ENCODE measurements at places on chromosomes 7 and 10.

DNA sequence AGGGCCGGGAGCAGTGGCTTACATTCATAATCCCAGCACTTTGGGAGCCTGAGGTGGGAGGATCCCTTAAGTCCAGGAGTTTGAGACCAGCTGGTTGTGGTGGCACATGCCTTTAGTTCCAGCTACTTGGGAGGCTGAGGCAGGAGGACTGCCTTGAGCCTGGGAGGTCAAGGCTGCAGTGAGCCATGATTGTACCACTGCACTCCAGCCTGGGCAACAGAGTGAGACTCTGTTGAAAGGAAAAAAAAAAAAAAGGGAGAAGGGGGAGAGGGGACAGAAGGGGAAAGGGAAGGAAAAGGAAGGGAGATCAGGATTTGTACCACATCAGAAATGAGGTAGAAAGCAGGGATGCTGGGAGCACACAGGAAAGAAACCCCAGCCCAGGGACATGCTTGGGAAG lies 38.7 kb upstream of the SVOPL start:
- no peak for DNase-seq

DNA sequence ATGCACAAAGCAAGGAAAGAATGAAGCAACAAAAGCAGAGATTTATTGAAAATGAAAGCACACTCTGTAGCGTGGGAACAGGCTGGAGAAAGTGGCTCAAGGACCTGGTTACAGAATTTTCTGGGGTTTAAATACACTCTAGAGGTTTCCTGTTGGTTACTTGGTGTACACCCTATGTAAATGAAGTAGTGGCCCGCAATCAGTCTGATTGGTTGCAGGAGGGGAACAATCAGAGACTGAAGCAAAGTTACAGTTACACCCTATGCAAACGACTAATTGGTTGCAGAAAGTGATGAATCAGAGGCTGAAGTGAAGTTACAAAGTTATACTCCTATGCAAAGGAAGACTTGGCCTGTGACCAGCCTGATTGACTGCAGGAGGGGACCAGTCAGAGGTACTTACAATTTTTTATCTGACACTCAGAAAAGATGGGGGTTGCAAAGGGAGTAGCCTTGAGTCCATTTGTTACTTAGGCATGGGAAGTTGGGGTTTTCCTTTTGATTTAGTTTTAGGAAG lies 3.6 kb upstream of the MTPN start:
- DNase-seq, result no peak

DNA sequence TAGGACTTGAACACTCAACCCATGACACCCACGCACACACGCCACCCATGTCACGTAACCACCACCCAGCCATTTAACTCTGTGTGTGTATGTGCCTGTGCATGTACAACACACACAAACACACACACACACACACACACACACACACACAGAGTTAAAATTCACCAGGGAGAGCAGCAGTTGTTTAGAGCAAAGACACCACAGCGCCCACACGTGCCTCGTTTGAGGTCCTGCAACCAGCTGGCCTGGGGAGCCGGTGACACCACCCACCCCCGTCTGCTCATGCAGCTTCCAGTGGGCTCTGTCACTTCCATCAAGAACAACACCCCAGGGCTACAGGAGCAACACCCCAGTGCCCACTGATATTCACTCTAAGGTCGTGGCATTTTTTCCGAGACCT lies 97.4 kb downstream of the ELFN1 start:
- no peak for DNase-seq

- DNase-seq, result no peak
Observed at GRCh38 chr10:95602382-95602781, 41.2 kb upstream of the SORBS1 start.

- DNase-seq, result no peak
Observed at GRCh38 chr7:47502240-47502877, 79.6 kb downstream of the TNS3 start.

DNA sequence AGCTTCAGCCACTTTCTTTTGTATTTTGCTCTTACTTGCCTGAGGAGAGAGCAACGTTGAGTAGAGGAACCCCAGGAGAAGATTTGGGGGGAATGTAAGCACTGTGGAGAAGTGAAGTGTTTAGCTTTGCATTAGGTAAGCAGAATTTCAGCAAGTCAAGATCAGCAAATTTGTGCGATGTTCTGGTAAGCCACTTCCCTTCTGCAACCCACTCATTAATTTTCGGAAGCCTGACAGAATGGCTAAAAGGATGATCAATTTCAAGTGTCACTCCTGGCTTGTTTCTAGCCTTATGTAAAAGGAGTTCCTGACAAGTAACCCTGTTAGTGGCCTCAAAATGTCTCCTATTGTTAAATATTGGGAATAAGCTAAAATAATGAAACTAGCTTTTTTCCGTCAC lies 48.5 kb upstream of the NXPH1 start:
- DNase-seq, result no peak

GRCh38 chr10:72109636-72110157 lies 21.3 kb upstream of the SPOCK2 start:
- no peak for DNase-seq

- DNase-seq, result no peak
Observed at GRCh38 chr10:132906106-132906505, 36.3 kb downstream of the CFAP46 start.

- no peak for DNase-seq
Observed at GRCh38 chr7:47581804-47582763, at the start of gene TNS3. Gene TNS3 (minus strand): TSS chr7:47582111. CDS start chr7:47439636, 142,475 bp downstream.

DNA sequence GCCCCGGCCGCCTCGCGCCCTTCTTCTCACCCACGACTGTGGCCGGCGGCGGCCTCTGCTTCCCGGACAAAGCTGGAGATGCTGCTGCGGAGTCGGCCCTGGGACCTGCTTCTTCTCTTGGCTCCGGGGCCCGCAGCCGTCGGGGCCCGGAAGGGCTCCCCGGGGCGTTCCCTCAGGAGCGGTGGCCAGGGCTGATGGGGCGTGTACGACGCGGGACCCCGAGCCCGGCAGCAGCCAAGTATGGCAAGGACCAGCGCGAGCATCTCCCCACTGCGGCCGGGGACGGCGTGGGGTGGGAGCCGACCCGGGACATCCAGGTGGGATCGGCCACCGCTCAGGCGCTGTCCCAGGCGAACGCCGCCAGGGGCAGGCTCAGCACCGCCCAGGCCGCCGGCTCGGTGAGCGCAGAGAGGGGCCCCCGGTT lies 27.6 kb upstream of the BMS1 start:
- DNase-seq, result no peak

- peak; percentile 6 for DNase-seq
Observed at GRCh38 chr10:12042409-12042796, 206 bp downstream of the UPF2 start.

GRCh38 chr7:118330388-118330787 lies 105.9 kb downstream of the ANKRD7 start:
- no peak for DNase-seq

- DNase-seq, result no peak
Observed at GRCh38 chr10:30285970-30286369, 63.1 kb downstream of the MTPAP start.

DNA sequence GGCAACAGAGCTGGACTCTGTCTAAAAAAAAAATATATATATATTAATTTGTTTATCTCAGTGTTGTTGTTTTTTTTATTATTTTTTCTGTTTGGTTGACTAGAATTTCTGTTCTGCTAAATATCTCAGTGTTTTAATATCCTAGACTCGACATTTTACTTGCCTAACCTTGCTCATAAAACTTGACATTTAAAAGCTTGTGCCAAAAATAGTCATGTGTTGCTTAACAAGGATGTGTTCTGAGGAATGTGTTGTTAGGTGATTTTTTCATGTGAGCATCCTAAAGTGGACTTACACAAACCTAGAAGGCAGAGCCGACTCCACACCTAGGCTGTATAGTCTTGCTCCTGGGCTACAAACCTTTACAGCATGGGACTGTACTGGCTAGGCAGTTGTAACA lies 23.1 kb downstream of the NRBF2 start:
- DNase-seq, result no peak

GRCh38 chr7:126702242-126703016 lies 550.3 kb downstream of the GRM8 start:
- no peak for DNase-seq

- peak; percentile 56 for DNase-seq
Observed at GRCh38 chr10:71840177-71840957, 10.7 kb downstream of the PSAP start.

- no peak for DNase-seq
Observed at GRCh38 chr10:76085002-76085816, 653.8 kb downstream of the LRMDA start.

DNA sequence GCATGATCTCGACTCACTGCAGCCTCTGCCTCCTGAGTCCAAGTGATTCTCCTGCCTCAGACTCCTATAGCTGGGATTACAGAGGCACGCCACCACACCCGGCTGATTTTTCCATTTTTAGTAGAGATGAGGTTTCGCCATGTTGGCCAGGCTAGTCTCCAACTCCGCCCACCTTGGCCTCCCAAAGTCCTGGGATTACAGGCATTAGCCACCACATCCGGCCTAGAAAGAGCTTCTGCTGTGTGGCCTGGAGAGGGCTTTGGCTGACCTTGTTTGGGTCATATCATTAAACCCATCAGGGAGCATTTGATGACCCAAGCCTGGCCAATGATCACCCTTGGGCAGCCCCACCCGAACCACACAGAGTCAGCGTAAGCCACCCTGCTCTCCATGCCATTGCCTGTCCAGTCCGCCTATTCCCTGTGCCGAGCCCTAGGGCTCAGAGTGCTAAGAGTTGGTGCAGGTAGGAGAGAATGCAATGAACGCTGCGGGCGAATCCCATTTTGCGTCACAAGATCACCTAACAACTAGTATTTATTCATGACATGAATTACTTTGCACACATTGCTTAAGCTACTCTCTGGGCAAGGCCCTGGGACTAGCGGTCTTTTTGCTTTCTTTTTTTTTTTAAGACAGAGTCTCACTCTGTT lies 22.3 kb upstream of the GDI2 start:
- DNase-seq, result no peak
